HCT116 (cell line): ENCODE measurements at places on chromosomes 7 and 10. TPM values are rescaled to one million over a fixed set of nuclear protein-coding genes. Genes with fewer than 3 reads are reported as not detected.
A peak's percentile ranks its signal among the peaks of the same experiment; 100 is the strongest.

DNA sequence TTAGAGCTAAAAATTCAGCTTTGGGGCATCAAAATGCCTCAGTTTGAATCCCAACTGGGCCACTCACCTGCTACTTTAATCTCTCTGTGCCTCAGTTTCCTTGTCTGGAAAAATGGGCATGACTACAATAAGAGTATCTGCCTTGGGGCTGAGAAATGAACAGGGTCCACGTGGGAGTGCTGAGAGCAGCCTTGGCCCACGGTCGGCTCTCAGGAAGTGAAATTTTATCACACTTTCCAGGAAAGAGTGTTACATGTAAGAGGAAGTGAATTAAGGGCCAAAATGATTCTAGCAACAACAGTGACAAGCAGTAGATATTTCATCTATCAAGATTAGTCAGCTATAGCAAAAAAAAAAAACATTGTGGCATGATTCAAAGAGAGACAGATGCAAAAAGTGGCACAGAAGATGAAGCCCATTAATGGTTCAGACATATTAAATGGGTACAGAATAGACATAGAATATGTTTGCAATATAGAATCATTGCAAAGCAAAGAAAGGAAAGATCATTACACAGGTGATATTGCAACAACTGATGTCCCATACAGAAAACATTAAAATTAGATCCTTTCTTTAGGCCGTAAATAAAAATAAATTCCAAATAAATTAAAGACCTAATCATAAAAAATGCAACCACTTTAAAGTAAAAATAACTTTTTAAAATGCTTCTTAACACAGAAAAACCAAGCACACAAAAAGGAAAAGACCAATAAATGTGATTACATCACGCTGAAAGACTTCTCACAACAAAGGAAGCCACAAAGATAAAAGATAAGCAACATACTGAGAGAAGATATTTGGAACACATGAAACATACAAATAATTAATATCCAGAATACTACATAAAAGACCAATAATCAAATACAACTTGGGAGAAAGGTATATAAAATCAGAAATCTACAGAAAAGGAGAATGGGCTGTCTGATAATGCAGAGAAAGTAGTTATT, 4.3 kb downstream of the TMEM273 start:
- DNase-seq, result no peak

- DNase-seq, result no peak
These were observed 476.3 kb upstream of the FOXK1 start for GRCh38 chr7:4205828-4206227.

GRCh38 chr10:31707093-31708039, 221.3 kb downstream of the ARHGAP12 start:
- DNase-seq, result no peak

DNA sequence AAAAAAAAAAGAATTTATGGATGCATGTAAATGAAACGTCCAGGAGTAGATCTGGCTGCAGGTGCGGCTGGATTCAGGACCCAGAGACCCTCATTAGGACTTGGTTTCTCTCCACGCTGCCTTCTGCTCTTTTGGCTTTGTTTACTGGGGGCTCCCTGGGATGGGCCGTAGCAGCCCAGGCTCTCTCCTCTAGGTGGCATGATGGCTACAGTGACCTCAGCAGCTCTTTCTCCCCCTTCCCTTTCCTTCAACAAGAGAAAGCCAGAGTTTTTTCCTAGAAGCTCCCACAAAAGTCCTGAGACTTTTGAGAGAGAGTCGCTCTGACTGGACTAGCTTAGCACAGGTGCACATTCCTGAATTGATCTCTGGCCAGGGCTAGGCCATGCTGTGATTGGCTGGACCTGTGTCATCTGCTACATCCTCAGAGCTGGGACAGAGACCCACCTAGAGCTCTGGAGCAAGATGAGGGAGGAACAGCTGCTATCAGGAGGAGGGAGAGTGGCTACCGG, 67.8 kb upstream of the PDCD4 start:
- no peak for DNase-seq

DNA sequence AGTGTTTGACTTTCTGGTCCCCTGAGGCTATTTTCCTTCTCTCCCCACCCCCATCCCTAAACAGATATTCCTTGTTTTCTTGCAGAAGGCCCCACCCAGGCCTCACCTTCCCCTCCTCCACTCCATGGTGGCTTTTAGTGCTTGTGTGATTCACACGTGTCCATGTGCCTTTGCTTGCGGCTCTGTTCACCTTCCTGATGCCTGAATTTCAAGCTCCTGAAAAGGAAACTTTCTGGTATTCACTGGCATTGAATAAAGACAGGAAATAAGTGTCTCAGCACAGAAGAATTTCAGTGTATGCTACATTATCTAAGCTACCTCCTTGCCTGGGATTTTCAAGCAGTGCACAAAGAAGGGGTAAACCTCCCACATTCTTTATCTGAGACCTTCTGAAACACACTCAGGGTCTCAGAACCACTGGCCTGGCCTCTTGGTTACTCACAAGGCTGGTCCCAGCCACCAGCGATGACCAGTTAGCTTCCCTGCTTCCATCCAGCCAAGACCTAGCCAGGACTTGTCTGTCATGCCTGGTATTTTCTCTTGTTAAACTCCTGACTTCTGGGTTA, 17.2 kb upstream of the UBE2H start:
- DNase-seq, result peak; percentile 41

GRCh38 chr10:101379663-101380352, 25.8 kb downstream of the BTRC start:
- no peak for DNase-seq

DNA sequence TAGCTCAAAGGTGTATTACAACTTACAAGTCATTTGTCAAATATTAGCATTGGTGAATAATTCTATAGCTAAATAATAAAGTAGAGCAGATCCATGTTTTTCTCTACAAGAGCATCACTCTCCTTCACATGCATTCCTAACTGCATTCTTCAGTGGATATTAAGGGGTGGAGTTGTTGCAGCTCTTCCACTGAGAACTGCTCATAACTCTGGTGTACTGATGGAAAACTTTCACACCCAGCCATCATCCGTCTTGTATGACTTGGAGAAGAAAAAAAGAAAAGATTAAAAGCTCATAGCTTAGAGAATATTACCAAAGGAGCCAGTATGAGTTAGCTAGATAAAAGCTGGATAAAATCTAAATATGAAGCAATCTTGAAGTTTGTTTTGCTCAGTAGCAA, 10.2 kb upstream of the FAM13C start:
- no peak for DNase-seq

DNA sequence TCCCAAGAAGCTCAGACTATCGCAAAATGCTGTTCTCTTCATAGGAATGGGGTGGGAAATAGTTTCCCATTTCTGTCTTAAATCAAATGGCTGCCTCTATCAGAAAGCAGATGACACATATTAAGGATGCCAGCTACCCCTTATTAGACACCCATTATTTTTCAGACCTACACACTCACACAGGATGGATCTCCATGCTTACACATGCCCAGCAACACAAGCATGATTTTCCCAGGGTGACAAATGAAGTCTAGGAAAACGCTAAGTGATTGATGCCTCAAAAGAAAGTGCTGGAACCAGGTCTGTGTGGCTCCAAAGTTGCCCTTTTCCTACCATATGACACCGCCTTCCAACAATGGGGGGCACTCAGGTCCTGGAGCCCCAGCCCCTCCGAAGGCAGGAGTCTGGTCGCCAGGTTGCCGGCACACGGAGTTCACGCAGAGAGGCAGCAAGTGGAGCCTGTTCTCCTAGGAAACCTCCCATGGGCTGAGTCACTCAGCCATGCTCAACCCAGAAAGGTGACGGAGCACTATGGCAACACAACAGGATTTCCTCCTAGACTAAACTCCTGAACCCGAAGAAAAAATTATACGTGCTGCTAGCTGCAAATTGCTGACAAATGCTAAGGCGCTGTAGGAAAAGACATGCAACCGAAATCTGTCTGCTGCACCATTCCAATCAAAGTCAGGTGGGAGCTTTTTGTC, 19.8 kb downstream of the VOPP1 start:
- no peak for DNase-seq

GRCh38 chr10:69453795-69454194, 2.5 kb downstream of the TSPAN15 start:
- DNase-seq, result no peak

GRCh38 chr10:52212802-52213201, 101.3 kb upstream of the DKK1 start:
- DNase-seq, result no peak

DNA sequence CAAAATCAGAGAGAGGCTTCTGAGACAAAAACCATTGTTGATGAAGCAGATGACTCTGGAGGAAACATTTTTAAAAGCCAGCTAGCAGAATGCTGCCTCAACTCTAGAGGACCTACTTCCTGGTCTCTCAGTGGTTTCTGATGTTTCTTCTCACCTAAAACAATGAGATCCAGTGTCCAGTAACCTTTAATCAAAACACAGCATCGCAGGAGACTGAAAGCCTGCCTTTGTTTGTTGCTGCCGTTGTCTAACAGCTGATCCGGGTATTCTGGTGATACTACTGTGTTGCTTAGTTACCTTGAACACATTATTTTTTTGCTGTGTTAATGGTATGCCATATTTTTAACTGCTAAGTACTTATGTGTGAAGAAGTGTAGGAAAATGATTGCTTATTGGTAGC, 70.9 kb downstream of the WIPF3 start:
- no peak for DNase-seq

- DNase-seq, result no peak
These were observed 185.1 kb upstream of the AGK start for GRCh38 chr7:141366091-141366621.

GRCh38 chr10:43922335-43923280, 273.9 kb upstream of the ZNF32 start:
- DNase-seq, result no peak

DNA sequence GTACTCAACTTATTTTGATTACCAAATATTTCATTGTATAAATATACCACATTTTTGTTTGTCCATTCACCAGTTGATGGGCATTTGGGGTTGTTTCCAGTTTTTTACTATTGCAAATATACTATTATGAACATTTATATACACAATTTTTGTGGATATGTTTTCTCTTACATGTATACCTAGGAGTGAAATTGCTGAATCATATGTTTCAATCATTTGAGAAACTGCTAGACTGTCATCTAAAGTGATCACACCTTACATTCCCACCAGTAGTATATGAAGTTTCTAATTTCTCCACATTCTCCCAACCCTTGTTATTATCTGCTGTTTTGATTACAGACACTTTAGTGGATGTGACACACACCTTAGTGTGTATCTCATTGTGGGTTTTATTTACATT, 257.9 kb downstream of the ABCA13 start:
- DNase-seq, result no peak

DNA sequence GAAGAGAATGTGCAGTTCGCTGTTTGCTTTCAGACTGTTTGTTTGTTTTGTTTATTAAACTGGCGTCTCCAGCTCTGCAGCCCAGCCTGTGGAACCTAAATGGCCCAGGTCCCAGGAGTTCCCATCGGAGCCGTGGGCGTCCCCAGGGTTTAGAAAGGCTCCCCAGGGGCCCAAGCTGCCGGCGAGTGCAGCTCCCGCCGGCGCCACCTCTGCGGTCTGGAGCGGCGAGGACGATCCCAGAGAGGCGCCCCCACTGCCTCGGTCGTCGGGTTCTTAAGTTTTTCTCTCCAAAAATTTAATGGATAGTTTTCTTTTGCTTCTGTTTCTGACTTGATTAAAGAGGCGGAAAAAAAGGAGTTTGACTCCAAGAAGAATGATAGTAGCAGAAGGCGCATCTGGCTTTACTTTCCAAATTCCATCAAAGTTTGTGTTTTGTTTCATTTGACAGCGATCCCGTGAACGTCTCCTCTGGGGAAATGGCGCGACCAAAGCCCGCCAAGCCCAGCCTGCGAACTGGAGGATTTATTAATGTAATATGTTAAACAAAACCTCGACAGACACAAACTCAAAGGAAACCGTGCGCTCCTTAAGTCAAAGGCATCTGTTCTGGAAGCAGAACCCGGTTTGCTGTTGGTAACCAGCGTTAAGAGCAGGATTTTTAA, 718 bp upstream of the FZD1 start:
- DNase-seq, result no peak

GRCh38 chr10:35533565-35533964, 71.6 kb upstream of the GJD4 start:
- DNase-seq, result no peak

DNA sequence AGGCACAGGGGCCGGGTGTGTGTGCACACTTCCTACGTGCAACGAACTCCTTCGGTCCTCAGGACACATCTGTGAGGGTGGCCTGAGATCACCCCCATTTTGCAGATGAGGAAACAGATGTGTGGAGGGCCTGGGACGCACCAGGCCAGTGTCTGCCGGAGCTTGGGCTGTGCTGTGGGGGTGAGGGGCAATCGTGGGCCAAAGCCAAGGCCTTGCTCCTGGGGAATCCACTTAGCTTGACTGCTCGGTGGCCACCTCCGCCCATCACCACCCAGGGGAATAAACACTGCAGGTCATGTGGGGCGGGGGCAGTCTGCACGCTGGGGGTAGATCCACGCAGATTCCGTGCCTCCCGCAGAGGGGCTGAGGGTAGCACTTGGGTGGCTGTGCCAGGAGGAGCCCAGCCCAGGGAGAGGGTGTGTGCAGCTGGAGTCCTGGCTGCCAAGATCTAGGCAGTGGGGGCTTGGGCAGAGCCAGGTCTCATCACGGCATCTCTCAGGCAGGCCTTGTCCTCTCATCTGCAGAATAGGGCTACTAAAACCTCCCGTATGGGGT, 70.8 kb upstream of the EN2 start:
- DNase-seq, result no peak

DNA sequence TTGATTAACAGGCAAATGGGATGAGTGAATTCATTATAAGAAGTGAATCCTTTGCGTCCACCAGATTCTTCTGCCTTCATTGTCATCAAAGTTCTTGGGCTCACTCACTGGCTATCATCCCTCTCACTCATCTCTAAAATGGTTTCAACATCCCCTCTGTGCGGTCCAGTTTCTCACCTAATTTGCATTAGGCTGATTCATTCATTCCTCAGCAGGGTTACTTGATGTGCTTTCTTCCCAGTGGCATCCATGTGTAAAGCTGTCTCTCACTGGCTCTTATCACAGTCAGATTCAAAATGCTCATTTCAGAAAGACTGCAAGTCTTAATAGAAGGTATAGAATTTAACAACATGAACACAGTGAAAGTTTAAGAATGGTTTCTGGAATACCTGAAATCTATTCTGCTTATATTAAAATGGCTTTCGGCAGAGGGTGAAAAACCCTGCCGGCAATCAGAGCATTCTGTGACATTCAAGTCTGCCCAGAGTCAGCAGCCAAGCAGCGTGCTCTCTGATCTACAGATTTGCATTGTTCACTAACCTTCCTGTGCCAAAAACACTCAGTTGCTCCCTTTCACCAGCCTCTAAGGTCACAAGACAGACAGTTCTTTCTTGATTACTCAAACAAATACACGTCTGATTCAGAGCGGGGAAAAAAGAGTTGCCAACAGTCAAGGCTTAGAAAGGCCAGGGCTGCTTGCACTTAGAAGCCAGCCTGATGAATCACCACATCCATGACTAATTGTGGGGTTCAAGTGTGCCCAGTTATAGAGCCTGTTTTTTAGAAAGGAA, 106.7 kb downstream of the TES start:
- peak; percentile 99 for DNase-seq

GRCh38 chr10:129648856-129649255, 181.8 kb downstream of the MGMT start:
- no peak for DNase-seq

PSD gene
- total RNA-seq, result 9.7 TPM

SCIN gene
- total RNA-seq, result 0.22 TPM

ZMYND11 gene
- total RNA-seq, result 28.3 TPM

ITPRID1 gene
- not detected for total RNA-seq

PDE6C gene
- total RNA-seq, result not detected

PLEKHA8 gene
- total RNA-seq, result 13.6 TPM

CACUL1 gene
- 67.5 TPM for total RNA-seq

HOGA1 gene
- total RNA-seq, result 1.6 TPM

FBXL13 gene
- 1.0 TPM for total RNA-seq

SLC39A12 gene
- total RNA-seq, result not detected
